Neural progenitor cell (in vitro differentiated cells): ENCODE measurements at places on chromosomes 16 and 17.

DNA sequence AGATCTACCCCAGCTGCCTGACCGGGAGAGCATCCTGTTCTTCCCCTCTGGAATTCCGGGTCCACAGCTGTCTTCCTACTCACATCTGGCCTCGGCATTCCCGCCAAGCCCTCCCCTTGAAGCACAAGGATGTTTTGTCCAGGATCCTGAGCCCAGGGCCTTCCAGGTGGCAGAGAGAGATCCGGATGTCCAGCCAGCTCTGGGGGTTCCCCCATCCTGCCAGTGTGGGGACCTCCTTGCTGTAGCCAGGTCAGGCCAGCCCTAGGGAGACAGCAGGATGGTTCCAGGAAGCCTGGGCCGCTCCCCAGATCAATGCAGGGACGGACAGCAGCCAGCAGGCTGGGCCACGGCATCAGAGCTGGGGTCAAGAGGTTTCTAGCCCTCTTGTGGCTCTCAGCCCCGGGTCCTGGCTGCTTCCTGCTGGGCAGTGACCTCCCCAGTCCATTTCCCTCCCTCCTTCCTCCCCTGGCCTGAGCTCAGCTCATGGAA lies 55.3 kb downstream of the SOCS3 start:
- DNase-seq: no peak

DNA sequence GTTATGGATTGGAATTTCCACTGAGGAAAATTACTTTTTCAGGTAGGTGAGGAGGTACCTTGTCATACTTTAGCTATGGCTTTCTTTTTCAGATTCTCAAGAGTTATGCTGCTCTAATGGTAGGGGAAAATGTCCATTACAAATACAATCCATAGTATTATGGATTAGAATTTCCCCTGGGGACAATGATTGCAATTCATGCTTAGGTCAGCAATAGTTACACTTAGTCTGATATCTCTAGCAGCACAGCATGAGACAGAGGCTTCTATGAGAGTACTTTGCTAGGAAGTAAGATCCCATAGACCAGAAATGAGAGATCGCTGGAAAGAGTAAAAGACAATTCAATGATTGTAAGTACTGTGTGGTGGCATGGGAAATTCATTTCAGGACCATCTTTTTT lies 949.5 kb upstream of the CDH8 start:
- DNase-seq: no peak

DNA sequence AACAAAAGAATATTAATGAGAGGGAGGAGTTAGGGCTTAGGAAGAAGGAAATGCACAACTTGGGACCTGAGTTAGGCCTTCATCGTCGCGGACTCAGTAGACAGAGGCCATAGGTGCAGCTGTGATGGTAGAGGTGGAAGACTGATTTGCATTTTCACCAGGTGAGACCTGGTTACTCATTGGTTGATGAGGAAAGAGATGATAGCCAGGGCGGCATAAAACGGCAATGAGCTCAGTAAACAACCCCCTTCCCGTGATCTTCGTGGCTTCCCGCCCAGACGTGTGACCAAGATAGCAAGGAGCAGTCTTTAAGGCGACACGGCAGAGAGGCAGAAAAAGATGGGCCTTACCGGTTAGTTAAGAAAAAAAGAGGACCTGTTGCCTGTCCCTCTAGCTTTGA lies at the start of gene TMC5:
TSS of gene TMC5 (plus strand) at position 244 of the 400 bp plus-strand sequence. CDS start 22,156 bp downstream, outside the sequence.
- DNase-seq: no peak

DNA sequence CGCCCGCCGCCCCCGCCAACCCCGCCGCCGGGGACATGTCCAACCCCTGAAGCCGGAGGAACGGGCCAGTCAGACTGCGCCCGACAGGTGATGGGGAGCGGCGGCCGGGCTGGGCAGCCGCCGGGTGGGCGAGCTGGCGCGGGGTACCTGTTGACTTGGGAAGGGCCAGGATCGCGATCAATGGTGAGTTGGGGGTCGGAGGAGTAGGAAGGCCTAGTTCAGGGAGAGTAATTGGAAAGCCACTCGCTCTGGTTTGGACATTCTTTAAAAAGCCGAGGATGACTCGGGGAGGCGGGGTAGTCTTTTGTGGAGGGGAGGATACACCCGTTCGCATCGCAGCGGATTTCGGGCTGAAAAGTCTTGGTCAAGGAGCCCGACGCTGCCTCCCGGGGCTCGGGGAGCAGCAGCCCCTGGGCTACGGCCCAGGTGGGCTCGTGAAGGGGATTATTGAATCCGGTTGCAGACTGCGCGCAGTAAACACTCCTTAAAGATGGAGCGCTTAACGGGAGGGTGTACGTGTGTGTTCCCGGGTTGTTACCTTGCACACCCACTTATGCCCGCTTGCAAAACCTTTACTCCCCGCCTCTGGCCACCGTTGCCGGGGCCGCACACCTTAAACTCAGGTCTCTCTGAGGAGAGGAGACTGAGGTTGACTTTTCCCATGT lies 123.8 kb downstream of the GOSR1 start:
- DNase-seq: peak; percentile 58
